NCI-H2081 treated with DMSO at 0.1 percent for 48 hours (cell line): ENCODE measurements at places on chromosomes 3 and 15.

DNA sequence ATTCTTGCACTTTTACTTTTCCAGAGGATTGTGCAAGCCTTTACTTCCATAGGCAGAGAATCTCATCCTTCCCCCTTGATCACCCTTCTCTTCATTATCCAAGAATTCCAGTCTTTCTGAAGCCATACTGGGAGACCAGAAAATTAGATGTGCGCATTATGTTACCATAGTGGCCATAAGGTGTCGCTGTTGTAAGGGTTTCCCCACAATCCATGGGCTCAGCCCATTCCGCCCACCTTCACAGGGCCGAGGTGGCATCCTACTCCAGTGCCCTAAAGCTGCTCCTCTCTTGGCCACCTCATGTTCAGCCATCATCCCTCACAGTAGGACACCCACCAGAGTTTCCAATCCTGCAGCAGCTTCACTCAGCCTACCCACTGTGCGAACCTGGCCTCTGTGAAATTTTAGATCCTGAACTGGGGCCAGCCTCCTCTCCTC is 35.0 kb downstream of the CTSH start:
- no peak for DNase-seq

DNA sequence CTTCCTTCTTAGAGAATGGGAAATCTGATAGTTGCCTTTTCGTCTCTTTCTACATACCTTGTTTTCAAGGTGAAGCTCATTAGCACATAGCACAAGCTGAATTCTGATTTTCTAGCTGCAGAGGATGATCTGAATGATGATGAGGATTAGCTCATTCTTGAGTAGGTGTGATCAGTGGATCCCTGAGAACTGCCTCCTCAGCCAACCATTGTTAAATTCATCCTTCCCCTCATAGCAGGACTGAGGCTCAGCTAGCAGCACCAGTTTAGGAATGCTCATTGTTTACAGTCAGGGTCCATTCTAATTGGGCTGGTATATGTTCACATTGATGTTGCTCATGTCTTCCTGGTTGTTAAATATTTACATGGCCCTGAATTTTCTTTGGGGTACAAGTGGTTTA is 299.9 kb upstream of the MME start:
- no peak for DNase-seq

GRCh38 chr3:124730941-124731297 is 667 bp downstream of the UMPS start:
- no peak for DNase-seq

DNA sequence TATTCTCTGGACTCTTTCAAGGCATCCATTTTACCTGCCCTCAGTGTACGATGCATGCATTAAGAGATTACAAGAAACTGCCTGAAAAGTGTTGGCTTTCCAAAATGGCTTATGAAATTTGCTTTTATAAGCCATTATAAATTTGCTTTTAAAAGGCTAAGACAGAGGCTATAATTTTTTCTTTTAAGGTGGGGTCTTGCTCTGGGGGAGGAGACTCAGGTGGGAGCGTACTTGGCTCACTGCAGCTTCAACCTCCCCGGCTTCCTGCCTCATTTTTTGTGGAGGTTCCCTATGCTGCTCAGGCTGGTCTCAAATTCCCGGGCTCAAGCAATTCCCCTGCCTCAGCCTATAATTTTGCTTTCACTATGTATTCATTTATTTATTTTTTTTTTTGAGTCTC is 17.6 kb downstream of the TRA2B start:
- no peak for DNase-seq

DNA sequence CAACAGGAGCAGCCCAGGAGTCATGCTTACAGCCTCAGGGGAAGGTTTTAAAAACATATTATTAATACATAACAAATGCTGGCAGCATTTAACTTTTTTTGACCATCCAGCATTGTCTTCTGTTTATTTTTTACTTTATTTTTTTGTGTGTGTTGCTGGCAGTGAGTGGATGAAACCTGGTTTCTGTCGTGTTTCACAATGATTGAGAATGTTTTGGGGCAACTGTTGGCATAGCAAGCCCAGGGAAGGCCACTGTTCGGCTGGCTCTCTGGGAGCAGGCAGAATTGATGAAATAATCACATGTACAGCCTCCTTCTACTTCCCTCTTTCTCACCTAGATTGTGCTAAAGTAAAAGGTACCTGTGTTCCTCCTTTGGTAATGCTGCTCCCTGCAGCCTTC is 190.2 kb downstream of the NR1D2 start:
- DNase-seq, result no peak

DNA sequence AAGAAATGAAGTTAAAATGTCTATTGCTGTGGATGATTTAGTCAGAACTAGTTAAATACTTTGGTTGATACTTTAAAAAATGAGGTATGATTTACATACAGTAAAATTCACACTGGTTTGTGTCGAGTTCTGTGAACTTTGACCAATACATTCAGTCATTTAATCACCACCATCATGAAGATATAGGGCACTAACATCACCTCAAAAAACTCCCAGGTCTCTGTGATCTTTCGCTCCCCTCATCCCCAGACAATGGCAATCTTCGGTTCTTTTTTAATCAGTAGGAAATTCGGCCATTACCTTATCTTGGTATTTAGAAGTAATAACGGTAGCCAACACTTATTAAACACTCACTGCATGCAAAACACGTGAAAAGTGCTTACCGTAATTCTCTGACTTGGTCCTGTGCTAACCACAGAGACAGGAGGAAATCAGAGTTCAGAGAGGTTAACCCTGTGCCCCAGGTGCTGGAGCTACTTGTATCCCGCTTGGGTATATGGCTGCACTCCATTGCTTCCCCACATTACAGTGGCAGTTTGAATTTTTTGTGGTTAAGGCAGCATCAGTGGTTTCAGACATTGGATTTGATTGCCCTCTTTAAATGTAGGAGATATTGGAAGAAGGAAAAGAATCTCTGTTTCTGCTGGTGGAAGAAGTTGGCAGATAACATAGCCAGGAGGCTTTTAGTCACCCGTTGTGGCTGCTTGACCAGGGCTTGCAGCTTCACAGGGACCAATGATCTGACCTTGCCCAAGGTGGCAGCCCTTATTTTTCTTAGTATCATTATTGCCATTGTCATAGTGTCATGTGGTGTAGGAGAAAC is 4.2 kb downstream of the PLCL2 start:
- DNase-seq, result no peak

DNA sequence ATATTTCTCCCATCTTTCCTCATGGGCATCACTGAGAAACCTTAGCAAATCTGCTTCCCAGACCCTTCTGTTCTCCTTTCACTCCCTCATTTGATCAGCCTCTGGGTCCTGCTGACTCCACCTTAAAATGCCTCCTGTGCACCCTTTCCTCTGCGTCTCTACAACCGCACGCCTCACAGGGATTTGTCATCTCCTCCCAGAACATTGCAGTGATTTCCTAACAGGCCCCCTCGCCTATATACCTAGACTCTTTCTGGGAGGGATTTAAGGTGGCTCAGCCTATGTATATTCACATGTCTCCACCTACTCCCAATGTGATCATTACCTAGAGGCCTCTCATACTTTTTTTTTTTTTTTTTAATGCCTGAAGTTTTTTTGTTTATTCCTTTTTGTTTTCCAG is 69.2 kb downstream of the LIPC start:
- no peak for DNase-seq

GRCh38 chr3:96677156-96677555 is 137.2 kb upstream of the EPHA6 start:
- DNase-seq, result no peak

DNA sequence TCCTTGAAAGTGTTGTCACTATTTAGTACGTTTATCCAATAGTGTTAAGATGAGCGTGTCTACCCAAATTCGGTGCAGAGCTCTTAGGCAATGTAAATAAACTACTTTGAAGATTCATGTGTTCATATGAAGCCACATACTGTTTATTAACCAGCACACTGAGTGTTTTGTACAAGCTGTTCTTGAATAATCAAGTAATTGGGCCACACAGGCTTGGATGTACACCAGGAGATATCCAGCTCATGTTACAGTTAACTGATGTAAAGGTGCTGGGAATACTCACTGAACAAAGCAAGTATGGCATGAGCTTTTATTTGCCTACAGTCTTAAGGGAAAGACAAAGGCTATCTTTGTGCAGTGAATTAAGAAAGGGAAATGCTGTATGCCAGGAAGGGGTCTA is 632 bp upstream of the DHX36 start:
- DNase-seq, result no peak

DNA sequence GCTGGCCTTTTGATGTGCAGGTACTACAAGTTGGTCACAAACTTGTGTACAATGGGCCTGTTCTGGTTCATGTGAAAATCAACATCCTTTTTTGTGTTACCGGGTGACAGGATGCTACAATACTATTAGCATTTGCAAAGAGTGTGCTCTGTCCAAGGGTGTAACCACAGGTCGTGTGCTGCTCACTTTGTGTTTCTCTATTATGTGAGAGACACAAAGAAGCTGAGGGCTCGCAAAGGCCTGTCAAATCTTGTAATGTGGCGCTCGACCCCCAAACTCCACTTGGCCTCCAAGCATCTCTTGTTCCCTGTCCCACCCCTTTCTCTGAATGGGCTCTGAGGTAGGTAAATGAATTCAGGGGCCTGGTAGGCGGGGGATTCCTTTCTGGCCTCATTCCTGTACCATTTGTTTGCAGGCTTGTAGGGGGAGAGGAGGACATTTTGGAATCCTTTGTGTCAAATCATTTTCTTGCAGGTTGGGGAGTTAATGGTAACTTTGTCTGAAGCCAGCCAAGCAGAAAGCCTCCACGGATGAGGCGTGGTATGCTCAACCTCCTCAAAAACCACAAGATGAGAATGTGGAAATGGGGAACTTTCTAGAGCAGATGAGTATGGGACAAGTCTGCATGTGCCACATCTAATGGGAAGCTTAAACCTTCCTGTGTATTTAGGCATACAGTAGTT is 109.1 kb downstream of the OPA1 start:
- no peak for DNase-seq

- DNase-seq, result no peak
Observed at GRCh38 chr3:179227349-179227748, 23.6 kb downstream of the KCNMB3 start.

GRCh38 chr3:52315977-52316764 is at the start of gene DNAH1:
DNAH1 (plus strand) TSS chr3:52316319; CDS start chr3:52322443, 6,124 bp downstream.
- no peak for DNase-seq

DNA sequence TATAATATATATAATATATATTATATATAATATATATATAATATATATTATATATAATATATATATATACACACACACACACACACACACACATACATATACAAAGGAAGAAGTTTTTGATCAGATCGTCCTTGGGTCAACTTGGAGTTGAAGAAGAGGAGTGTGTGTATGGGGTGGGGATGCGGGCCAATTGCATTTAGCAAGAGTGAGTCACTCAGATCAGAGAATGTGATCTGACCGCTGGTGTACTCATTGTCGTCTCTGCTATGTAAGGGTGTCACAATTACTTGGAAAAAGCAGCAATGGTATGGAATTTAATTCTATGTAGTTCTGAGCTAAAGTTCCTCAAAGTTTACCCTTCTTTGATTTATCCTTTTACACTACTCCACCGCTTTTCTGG is 4.6 kb upstream of the VGLL3 start:
- DNase-seq, result no peak

DNA sequence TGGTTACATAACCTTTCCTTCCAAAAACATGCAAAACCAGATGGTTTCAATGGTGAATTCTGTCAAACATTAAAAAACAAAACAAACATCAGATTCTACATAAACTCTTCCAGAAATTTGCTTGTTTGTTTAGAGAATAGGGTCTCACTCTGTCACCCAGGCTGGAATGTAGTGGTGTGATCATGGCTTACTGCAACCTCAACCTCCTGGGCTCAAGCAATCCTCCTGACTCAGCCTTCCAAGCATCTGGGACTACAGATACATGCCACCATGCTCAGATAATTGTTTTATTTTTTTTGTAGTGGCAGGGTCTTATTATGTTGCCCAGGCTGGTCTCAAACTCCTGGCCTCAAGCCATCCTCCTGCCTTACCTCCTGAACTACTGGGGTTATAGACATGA is 36.1 kb downstream of the FBXL2 start:
- no peak for DNase-seq

DNA sequence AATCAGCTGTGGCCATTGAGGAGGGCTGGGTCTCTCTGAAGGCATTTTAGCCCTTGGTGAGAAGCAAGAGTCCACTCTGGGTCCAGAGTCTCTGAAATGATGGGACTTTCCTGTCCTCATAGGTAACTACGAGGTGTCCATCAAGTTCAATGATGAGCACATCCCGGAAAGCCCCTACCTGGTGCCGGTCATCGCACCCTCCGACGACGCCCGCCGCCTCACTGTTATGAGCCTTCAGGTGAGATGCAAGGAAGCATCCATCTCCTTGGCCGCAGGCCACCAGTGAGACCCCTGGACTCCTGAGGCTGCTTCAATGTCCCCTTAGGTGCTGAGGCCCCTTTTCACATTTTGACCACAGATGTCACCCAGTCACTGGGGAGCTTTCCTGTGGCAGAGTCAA is 54.9 kb downstream of the DNASE1L3 start:
- DNase-seq, result no peak

- no peak for DNase-seq
Observed at GRCh38 chr3:51662456-51662855, 8.6 kb upstream of the TEX264 start.

DNA sequence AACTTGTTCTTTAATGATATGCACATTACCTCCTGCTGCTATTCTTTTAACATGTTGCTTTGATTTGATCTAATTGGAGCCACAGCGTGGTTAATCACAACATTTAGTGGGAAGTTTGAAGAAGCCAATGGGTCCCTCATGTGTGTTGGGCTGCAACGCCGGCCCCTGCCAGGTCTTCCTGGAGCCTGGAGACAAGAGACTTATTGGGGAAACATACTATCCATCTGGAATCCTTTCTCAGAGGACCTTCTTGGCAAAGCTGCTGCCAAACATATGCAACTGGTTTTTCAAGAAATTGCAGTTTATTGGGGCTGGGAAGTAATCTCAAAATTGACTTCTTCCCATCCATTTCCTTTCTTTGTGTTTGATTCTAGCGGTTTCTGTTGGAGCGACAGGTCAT is 396.3 kb upstream of the PROK2 start:
- no peak for DNase-seq

GRCh38 chr3:15330031-15330596 is 2.3 kb downstream of the SH3BP5 start:
- no peak for DNase-seq

DNA sequence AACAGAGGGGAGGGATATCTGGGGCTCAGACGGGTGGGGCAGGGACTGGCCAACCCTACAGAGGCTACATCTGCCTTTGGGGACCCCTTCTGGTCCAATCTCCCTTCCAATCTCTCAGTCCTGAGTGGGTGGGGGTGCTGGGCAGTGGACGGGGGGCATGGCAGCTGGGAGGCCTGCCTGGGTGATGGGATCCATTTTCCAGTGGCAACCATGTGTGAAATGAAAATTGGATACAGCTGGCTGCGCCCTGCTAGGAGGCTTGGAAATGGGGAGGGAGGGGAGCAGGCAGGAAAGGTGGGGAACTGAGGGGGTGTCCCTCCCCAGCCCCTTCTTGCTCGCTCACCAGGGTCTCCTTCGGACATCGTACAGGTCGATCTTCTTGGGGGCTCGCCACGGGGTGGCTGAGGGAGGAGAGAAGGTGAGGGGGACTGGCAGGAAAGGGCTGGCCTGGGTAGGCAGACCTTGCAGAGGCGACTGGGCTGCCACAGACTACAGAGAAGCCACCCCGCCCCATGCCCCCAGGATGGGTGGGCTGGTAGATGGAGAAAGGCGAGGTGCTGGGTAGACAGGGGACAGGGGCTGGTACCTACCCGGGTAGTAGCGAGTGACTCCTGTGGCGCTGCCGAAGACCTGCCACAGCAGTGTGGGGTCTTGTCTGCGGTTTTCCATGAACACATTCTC is 21.2 kb upstream of the TMEM115 start:
- DNase-seq, result no peak

- DNase-seq, result peak; percentile 73
Observed at GRCh38 chr3:129688271-129688895, 81.9 kb upstream of the PLXND1 start.

- DNase-seq, result no peak
Observed at GRCh38 chr3:137820366-137820765, 56.3 kb downstream of the SOX14 start.
